ENCODE measurements at places on chromosomes 2 and 18. TPM values are rescaled to one million over a fixed set of nuclear protein-coding genes. Genes with fewer than 3 reads are reported as not detected.

The ERFE gene
- 0.85 TPM for total RNA-seq

The GTF2A1L gene
- not detected for total RNA-seq

The POU3F3 gene
- 66.9 TPM for total RNA-seq

The MYO5B gene
- total RNA-seq = 3.1 TPM

The RIT2 gene
- 20.5 TPM for total RNA-seq

The SERPINB11 gene
- not detected for total RNA-seq

The RAB6C gene
- total RNA-seq = 6.1 TPM

The CHN1 gene
- total RNA-seq = 1,182 TPM

The REG3A gene
- not detected for total RNA-seq

The HRH4 gene
- not detected for total RNA-seq

The IL1F10 gene
- total RNA-seq = not detected

The TMEM131 gene
- total RNA-seq = 49.7 TPM

The UPP2 gene
- total RNA-seq = 7.9 TPM

The CKAP2L gene
- total RNA-seq = not detected

The CNGA3 gene
- total RNA-seq = 2.3 TPM

The ME2 gene
- 41.8 TPM for total RNA-seq

The D2HGDH gene
- total RNA-seq = 39.2 TPM

All from dorsolateral prefrontal cortex (tissue), 122 donors.